ENCODE measurements at places on chromosomes 1 and 21.

DNA sequence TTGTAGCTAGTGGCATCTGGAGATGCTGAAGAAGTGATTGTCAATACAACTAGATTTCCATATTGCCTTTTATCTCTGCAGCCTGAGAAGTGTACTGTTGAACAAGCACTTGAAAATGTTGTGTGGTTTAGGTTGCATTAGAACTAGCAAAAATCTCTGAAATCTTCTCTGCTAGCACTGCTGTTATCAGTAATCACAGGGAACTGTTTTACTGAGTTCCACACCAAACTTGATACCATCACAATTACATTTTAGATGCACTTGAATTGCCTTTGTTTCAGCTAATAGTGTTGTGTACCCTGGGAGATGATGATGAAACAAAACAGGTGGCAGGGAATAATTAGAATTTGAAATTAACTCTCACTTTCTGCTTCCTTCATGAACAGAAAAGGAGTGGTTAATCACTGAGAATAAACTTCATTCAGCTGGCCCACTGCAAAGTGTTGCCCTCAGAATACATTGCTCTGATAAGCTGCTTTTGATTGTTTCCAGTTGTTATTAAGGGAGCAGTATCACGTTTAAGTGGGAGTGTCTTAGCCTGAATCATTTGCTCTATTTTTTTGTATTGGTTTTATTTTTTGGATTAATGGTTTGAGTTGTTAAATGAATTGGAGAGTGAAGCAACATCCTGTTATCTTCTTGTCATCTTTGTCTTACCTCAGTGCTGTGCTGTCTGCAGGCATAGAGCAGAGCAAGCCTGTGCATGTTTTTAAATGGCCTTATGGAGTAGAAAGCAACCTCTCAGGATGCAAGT is 13.0 kb downstream of the FAM20B start:
- no peak for DNase-seq

DNA sequence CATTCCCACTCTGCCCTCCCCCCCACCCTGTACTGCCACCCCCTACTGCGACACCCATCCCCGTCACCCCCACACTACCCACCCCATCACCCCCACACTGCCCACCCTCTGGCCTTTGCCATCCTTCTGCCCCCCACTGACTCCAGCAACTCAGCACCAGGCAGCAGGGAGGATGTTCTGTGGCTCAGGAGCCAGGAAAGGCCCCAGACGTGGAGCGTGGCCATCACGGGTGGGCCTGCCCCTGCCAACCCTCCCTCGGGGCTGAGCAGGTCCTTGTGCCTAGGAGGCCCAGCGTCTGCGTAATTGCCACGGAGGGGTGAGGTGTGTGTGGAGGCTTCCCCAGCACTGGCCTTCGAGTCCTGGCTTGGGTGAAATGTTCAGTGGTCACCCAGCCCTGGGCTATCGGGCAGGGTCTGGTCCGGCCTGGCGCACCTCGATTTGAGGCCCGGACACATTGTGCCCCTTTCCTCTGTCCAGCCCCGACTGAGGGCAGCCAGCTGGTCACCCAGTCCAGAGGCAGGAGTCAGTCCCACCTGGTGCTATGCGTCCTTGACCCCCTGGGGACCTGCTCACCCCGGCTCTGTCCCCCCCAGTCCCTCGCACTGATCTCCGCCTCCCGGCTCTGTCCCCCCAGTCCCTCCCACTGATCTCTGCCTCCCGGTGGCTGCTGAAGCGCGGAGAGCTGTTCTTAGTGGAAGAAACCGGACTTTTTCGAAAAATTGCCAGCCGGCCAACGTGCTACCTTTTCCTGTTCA is 23.0 kb downstream of the ARHGEF16 start:
- no peak for DNase-seq

- no peak for DNase-seq
Observed at GRCh38 chr1:203101813-203102634, 16.2 kb upstream of the MYOG start.

DNA sequence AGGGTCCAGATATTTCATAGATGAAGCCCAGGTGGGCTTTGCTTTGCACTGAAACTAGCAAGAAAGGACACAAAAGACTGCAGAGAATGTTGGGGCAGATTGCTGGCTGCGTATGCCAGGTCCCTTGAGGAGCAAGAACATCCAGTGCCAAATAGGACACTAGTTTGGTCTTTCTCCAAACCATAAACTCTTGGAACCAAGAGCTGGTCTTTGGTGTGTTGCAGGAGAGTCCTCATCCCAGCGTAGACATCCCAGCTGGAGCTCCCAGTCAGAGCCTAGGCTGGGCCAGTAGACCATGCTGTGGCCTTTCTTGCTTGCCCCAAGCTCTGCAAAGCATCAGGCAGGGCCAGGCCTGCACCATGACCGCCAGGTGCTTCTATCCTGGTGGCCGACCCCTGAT is 87.5 kb downstream of the ATP5PO start:
- no peak for DNase-seq

GRCh38 chr1:218624052-218624451 is 278.9 kb downstream of the TGFB2 start:
- DNase-seq: no peak

- no peak for DNase-seq
Observed at GRCh38 chr1:48003741-48004531, 6.8 kb upstream of the TRABD2B start.

GRCh38 chr1:219875860-219876259 is 52.5 kb downstream of the SLC30A10 start:
- no peak for DNase-seq

GRCh38 chr1:86825319-86825718 is 88.6 kb downstream of the SELENOF start:
- no peak for DNase-seq

DNA sequence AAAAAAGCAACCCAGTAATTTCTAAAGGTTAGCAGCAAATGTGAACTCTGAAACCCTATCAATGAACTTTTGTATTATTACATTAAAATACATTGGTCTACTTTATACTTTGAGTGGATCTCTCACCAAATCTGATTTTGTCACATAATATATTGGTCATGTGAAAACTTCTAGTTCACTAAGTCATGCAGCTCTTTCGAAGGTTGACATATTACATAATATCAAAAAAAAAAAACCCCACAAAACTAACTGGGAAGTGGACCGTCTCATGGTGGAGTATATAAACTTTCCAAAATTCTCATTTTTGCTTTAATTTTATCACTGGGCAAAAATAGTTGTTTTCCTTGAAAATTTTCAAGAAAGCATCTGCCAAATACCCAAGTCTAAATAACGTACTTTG is 50.4 kb downstream of the GATAD2B start:
- no peak for DNase-seq

DNA sequence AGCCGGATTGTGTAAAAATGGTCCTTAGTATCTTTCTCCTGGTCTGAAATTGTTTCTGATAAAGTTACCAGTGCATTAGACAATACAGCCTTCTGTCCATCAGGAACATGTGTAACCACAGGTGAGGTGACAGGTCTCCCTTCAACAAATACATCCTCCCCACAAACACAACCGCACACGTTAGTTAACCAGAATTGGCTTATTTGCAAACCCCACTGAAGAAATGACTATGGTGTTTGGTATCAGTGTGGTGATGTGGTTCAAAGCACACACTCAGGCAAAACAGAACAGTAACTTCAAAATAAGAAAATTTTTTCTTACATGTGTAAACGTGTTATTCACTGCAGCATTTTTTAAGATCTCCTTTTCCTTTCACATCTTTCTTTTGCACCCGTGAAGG is 517.2 kb upstream of the NR5A2 start:
- DNase-seq: no peak

DNA sequence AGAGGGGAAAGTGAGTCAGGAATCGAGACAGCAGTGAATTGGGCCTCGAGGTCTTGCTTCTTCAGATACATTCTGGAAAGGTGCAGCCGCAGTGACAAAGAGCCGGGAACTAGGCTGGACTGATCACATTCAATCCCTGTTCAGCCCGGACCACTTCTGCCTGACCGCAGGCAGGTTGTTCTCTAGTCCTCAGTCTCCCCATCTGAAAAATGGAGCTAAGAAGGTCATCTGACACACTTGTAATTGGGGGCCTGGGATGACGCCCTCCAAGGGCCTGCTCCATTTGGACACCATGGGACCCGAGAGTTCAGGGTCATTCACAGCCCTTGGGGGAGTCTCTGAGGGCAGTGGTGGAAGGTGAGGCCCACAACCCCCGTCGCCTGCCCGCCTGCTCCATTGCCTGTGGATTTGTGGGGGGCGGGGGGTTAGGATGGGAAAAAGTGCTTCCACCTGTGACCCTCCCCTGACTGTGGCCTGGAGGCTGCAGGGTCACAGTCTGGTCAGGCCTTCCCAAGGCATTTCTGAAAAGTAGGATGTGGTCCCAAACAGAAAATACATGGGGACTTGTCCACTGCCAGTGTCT is 87.9 kb upstream of the CSF3R start:
- no peak for DNase-seq

DNA sequence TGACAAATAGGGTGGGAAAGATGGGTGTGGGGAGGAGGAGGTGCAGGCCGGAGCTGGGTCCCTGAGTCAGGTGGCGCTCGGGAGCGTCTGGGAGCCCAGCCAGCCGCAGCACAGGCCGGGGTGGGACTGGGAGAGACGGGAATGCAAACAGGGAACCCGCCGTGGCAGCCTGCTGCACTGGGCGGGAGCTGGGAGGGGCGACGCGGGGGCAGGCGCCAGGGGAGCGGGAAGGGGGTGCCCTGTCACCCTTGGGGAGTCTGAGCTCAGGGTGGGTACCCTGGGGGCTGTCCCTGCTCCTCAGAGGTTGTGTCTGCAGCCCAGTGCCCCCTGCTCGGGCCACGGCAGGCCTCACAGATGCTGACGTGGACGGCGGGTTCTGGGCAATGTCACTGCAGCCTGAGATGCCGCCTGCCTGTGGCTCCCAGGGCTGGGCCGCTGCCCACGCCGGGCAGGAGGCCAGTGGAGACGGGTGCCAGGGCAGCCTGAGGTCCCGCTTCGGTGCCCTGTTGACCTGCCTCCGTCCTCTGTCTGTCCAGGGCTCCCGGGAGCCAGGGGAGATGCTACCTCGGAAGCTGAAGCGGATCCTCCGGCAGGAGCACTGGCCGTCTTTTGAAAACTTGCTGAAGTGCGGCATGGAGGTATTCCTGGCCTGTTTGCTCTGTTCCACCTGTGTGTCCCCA is 16.6 kb upstream of the LRRC3 start:
- no peak for DNase-seq

DNA sequence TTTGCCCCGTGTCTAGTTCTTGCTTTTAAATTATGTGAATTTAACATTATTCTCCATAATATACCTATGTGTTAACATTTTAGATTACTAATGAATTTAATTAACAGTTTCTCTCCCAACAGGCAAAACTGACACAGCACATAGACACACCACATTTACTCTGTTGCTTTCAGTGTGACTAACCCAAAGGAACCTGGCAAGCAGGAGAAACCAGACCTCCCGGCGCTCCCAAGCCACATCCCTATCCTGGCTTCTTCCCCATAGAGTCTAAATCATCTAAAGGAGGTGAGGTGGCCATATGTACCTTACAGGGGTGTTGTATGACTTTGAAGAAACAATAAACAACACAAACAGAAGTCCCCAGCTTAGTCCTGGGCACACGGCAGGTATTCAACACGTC is 69.2 kb downstream of the CAPZB start:
- DNase-seq: no peak

DNA sequence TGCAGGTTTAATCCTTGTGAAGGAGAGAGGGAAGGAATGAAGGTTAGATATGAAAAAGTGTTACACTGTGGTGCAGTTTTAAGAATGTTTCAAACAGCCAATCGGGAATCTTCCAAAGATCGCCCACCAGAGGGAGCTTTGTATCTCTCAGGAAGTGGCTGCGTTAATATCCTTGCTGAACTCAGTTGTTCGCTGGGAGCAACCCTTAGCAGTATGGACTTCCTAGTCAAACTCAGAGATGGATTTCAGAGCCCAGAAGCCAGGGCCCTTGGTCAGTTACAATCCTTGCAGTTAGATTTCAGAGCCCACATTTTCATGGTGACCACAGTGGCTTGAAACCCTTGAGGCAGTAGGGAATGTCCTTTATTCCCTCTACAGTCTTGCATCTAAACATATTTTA is 136.2 kb downstream of the NTNG1 start:
- DNase-seq: no peak

GRCh38 chr1:41242342-41243078 is 404 bp upstream of the SCMH1 start:
- peak; percentile 3 for DNase-seq

GRCh38 chr21:45335151-45335760 is 47.6 kb upstream of the POFUT2 start:
- no peak for DNase-seq

DNA sequence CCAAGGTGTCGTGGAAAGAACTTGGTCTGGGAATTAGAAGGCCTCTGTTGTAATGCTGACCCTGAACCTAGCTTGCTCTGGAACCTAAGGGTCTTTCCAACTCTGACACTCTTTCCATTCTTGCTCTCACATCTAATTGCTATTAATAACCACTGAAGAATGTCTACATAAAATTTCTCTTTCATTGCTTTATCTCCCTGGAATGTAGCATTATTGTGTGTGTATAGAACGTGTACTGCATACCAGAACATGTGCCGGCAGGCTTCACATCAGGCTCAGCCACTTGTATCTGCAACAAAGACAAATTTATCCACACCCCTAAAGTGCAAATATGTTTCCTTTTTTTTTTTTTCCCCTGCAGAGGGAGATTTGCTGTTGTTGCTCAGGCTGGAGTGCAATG is 13.9 kb upstream of the LAX1 start:
- DNase-seq: no peak

DNA sequence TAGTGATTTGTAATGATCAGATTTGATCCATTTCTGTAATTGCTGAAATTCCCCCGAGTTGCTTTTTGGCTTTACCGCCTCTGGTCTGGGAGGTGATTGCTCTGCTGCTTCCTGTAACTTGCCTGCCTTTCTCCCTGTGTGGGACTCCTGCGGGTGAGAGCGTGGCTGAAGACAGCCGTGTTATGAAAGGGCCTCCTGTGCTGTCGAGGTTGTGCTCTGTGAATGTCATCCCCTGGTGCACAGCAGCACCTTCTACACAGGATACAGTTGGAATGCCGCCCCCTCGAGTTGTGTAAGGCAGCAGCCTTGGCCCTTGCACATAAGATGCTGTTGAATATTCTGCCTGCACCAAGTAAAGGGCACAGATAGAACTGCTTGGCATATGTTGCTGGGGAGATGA is 5.9 kb downstream of the SOD1 start:
- DNase-seq: no peak

DNA sequence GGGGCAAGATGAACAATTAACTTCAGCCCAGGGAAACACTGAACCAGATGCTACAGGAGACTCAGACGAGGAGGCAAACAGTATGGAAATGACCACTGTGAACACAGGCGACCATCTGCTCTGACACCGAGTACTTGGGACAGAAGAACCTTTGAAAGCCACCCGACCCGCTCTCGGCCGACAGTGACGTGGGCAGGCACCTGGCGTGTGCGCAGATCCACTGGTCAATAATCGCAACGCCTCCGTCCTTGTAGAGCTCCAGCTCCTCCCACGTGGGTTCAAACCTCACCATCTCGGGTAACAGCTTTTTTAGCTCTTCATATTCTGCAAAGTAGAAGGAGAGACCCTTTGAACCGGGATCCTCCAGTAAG is 20.3 kb downstream of the POFUT2 start:
- no peak for DNase-seq

DNA sequence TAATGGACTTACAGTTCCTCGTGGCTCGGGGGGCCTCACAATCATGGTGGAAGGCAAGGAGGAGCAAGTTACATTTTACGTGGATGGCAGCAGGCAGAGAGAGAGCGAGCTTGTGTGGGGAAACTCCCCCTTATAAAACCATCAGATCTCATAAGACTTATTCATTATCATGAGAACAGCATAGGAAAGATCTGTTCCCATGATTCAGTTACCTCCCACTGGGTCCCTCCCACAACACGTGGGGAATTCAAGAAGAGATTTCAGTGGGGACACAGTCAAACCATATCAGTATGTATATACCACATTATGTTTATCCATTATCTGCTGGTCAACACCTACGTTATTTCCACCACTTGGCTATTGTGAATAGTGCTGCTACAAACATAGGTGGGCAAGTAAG is 352.3 kb upstream of the B3GALT2 start:
- no peak for DNase-seq

Measured in stimulated activated CD4-positive, alpha-beta T cell treated with anti-CD3 and anti-CD28 coated beads, Interleukin-15, amount 100 ng/mL, for 1 hour (primary cell).